ENCODE measurements at places on chromosomes 5 and 9.
A peak's percentile ranks its signal among the peaks of the same experiment; 100 is the strongest.

DNA sequence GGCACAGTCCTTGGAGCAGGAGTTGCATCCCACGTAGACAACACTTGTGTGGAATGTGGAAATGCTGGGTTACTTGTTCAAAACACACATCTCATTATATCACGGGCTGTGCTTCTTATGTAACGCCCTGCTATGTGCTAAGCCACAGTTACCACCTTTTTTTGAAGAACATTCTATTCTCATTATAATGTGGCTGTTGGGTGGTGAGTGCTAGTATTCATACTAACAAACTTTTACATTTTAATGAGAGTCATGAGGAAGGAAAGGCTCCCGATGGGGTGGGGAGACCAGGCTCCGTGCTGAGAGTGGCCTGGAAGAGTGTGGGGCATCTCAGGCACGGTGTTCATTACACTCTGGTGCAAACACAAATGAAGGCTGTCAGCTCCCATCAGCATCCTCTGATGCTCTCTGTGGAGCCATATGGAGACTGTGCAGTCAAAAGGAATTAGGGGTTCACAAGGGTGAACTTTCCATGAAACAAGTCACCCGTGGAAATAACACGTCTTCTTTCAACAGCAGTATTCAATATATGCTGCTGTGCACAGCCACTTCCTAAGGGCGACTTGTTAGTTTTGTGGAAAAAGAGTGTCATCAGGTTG, 153.1 kb upstream of the RAPGEF1 start:
- DNase-seq = no peak

DNA sequence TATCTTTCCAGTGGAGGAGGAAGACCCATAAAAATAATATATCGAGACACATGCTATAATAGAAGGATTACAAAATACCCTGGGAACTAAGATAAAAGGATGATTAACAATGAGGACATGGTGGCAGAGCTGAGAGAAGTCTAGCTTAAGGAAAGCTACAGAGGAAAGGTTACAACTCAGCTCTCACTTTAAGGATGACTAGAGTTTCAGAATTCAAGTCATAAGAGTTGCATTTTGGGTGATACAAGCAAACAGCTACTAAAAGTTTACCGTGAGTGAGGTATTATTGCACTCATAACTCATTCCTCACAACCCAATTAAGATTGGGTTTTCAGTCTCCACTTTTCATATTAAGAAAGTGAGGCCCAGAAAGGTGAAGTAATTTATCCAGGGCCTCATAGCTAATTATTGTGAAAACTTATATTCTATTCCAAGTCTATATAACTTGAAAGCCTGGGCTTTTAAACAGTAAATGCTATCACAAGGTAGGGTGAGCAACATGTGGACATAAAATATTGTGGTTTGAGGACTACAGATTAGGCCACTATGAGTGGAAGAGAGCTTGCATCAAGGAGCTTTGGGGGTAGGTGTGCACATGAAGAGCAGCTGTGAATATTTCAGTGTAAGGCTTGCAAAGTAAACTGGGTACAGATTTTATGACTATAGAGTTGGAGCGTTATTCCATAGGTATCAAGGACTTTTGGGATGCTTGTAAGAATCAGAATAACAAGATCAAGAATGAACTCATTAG, 28.0 kb downstream of the JAKMIP2 start:
- no peak for DNase-seq

DNA sequence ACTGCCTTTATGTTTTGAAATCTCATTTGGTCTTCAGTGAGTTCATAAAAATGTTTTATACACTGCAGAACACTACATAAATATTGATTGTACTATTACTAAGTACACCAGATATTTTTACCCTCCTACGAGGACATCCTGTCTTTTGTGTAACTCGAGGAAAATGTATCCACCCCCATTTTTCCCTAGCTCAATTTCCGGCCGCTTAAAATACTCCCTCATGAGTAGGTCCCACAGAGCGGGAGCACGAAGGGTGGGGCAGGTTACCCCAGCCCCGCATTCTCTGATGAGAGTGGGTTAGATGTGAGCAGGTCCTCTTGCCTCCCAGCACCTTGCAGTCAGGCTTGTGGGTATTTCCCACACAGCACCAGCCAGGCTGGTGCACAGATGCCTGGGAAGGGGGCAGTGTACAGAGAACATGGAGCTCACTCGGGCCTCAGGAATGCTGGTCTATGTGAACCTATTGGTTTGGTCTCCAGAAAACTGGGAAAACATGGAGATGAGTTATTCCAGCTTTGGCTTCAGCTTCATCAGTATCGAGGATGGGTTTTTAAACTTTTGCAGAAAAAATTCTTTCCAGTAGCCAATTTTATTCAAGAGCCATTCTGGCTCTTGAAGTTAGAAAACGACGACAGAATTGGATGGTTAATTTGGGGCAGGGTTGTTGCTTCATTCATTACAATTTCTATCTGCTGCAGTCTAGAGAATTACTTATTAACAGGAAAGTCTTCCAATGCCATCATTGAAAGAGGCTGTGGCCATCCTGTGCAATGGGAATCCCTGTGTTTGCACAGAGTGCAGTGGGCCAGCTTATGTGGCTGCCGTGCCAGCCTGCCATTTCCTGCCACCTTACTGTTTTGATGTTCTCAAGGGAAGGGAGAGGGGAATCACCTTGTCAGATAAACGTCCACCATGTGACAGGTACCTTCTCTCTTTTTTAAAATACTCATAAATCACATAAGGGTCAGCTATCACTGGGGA, 73.2 kb downstream of the WDR41 start:
- no peak for DNase-seq

- DNase-seq = no peak
Measured at GRCh38 chr9:26801772-26802171, 90.8 kb downstream of the CAAP1 start.

DNA sequence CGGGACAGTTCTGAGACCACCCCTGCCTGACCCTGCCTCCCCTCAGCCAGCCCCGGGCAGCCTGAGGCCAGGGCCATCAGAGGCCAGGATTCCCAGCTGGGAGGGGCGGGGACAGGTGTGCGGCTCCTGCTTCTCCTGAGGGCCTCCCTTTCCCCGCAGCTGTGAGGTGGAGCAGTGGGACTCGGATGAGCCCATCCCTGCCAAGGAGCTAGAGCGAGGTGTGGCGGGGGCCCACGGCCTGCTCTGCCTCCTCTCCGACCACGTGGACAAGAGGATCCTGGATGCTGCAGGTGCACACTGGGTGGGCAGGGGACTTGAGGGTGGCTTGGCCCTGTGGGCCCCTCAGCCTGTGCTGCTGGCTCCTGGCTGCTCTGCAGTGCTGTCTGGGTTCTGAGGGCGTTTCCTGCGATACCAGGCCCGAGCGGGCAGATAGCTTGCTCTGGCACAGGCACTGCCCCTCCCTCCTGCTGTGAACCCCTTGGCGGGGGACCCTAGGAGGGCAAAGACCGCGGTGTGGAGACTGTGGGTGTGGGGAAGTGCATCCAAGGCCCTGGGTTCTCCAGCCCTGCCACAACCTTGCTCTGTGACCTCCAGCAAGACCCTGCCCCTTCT, 2.3 kb downstream of the GRHPR start:
- no peak for DNase-seq

DNA sequence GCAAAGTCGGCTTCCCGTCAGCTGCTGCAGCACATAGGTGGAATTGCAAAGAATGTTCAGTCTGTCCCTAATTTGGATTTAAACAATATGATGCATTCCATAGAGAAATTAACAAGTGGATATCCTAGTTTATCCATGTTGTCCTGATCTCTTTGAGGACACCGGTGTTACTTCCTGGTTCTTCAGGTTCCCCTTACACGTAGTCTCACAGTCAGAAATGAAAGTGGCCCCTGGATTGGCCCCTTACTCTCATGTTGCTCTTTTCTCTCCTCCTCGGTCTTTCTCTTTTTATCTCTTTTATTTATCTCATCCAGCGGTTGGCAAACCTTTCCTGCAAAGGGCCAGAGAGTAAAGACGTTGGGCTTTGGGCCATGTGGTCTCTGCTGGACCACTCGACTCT, 265.1 kb downstream of the GAS1 start:
- no peak for DNase-seq

- peak; percentile 5 for DNase-seq
Measured at GRCh38 chr5:142324871-142325724, at the start of gene SPRY4. Gene SPRY4, minus strand, starts transcription at chr5:142325021. Its CDS starts 9,913 bp downstream, at chr5:142315108.

GRCh38 chr5:129097498-129098296, 3.1 kb downstream of the ISOC1 start:
- no peak for DNase-seq

- DNase-seq = no peak
Measured at GRCh38 chr9:82334286-82334685, 345.7 kb downstream of the SPATA31D1 start.

DNA sequence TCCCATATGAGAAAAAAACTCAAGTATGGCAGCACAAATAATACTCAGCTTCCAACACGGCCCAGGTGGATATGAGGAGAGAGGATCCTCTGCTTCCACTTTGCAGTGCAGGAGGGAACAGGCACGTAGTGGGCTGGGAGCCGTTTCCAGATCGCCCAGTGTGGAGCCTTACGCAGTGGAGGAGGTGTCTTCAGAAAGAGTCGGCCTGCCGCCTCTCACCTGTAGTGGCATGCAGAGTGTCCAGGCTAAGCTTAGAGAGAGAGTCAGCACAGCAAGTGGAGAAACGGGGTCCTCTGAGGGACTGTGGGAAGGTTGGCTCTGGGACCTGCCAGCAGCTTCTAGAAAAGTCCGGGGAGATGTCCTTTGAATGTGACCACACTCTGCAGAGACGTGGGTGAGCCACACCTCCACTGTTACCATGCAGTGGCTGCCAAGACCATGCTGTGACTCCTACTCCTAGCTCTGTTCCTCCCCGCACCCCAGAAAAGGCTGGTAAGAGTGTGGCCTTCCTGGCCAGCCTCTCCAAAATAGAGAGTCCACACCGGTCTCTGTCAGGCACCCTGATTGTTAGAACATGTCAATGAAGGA, 3.5 kb upstream of the SEMA4D start:
- no peak for DNase-seq

GRCh38 chr5:79135790-79136553, 24.4 kb downstream of the BHMT start:
- DNase-seq = no peak

DNA sequence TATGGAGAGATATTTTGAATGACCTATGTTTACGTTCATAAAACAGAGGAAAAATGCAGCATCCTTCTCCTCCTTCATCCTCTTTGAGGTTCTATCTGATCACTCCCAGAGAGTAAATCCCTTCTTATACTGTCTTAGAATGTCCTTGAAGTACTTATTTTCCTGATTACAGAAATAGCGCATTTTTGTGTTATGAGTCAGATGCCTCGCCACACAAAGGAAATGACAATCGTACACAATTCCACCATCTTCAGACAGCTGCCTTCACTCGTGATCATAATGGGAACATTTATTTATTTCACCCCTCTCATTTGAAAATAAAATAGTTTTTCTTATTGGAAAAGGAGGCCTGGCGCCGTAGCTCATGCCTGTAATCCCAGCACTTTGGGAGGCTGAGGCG, 2.4 kb upstream of the GLT6D1 start:
- DNase-seq = no peak

GRCh38 chr9:133374612-133375115, 1.2 kb downstream of the SURF4 start:
- DNase-seq = peak; percentile 7

DNA sequence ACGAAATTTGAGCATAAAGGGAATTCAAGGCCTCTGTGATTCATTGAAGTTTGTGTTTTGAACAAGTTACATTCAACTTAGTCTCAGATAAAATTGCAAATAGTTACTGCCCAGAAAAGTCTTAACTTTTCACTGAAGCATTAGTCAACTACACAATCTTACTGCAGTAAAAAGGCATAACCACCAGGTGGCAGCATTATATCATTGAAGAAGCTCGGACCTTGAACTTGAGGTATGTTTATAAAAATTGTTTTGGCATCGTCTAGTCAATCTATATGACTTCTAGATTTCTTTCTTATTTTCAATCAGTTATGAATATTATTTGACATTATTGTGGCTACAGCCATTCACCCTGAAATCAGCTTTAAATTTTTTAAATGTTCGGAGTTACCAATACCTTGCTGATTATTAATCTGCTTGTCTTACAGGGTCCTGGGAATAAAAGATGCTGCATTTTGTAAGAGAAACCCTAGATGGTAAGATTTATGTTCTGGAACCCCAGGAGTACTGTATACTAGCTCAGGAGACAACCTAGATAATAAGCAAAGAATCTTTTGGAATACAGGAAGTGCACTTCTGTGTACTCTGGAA, 83.9 kb upstream of the GRAMD2B start:
- no peak for DNase-seq

DNA sequence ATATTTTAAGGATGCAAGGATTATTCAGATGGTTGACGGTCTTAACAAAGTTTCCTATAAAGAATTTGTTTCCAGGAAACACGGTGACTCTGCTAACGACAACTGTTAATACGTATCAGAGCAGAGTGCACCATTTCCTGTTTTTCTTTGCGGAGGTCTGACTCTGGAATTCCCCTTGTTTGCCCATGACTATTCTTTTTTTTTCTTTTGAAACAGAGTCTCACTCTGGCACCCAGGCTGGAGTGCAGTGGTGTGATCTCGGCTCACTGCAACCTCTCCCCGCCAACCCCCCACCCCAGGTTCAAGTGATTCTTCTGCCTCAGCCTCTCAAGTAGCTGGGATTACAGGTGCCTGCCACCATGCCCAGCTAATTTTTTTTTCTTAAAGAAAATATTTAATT, 115.9 kb downstream of the CDC42SE2 start:
- DNase-seq = peak; percentile 63

DNA sequence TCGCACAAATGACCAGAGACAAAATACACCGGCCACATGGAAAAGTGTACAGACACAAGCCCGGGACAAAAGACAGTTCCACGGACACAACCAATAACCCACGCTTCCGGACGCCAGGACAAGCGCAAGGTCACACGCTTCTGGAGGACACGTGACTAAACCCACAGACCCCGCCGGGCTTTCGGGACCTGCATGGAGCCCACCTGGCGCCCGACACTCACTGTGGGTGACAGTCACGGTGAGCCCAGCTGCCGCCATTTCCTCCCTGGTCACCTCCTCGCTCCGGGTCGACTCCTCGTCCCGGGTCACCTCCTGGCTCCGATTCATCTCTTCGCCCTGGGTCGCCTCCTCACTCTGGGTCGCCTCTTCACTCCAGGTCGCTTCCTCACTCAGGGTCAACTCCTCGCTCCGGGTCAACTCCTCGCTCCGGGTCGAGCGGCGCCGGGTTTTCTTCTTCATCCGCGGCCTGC, 470 bp downstream of the BAG1 start:
- peak; percentile 26 for DNase-seq

GRCh38 chr9:93346231-93347112, 105.0 kb upstream of the FAM120A start:
- no peak for DNase-seq

DNA sequence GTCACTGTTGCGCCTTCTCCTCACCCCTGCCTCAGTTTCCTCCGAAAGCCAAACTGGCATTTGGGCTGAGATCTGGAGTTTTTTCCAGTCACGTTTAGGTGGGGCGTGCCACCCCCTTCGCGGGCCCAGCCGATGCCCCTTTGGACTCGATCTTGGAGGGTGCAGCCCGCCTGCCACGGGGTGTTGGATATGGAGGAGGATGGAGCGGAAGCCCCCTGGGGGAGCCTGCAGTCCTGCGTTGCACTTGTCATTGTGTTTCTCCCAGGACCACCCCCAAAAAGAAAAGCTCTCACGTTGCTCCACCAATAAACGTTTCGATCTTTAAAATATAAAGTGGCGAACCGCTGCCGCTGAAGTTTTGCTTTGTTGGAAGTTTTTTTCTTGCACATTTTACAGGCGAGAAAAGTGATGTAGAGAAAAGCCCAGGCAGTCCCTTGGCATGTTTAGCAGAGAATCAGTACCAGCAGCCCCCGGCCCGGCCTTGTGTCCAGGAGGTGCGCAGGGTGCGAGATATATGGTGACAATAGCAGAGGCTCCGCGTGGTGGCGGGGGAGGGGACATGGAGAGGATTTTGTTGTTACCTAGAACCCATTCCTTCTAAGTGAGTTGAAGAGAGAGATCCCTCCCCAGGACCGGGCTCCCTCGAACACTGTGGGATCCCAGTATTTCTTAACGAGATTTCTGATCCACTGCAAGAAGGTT, 681 bp downstream of the F2R start:
- DNase-seq = no peak
